Stimulated activated CD8-positive, alpha-beta memory T cell treated with anti-CD3 and anti-CD28 coated beads, Interleukin-15, amount 100 ng/mL, for 4 hours (primary cell): ENCODE measurements at places on chromosomes 11 and 22.

DNA sequence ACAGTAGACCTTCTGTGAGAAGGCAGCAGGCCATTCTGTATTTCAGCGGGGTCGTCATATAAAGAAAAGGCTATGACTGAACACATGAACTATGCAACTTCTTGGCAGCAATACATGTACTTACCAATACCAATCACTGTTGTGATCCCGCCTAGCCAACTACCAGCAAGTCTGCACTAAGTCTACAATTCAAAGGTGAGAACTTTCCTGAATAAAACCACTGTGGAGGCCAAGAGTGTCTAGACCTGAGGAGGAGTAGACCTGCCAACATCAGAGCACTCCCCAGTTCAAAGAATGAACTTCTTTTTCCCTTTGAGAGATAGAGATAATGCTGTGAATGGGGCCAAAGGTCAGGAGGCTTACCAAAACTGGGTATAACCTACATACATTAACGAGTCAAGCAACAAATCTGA is 108.2 kb downstream of the SIK3 start:
- no peak for DNase-seq

DNA sequence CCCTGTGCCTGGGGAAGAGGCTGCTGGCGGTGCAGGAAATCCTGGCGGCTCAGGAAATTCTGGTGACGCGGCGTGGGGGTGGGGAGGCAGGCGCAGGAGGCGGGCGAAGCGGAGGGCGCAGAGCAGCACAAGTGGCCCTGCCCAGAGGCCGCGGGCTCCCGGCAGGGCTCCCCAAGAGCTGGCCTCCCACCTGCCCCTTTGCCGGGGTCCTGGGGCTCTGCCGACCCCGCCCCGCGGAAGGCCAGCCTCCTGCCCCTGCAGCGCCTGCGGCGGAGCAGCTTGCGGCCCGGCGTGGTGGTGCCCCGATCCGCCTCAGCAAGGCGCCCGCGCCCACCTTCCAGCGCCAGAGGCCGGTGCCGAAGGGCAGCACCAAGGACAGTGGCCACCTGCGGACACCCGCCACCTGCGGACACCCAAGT is 100.2 kb upstream of the OR4C13 start:
- DNase-seq: no peak

DNA sequence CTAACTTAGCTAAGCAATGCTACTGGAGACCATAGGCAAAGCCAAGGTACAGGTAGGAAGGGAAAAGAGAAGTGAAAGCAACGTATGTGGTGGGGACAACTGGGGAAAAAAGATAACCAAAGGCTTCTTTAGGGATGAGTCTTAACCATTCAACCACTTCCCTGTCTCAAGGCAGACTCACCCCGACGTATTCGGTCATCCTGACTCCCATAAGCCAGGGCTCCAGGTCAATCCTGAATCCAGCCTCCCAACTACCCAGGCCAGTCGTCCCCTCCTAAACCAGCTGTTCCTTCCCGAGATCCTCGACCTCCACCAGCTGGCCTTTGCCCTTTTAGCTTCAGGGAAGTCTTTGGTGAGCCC is 330 bp downstream of the ACP2 start:
- DNase-seq: no peak

GRCh38 chr11:35688023-35688422 is 25.4 kb downstream of the TRIM44 start:
- no peak for DNase-seq

GRCh38 chr11:122105044-122105758 is 10.8 kb downstream of the BLID start:
- no peak for DNase-seq

GRCh38 chr11:116750070-116750718 is 22.6 kb downstream of the BUD13 start:
- DNase-seq: no peak

DNA sequence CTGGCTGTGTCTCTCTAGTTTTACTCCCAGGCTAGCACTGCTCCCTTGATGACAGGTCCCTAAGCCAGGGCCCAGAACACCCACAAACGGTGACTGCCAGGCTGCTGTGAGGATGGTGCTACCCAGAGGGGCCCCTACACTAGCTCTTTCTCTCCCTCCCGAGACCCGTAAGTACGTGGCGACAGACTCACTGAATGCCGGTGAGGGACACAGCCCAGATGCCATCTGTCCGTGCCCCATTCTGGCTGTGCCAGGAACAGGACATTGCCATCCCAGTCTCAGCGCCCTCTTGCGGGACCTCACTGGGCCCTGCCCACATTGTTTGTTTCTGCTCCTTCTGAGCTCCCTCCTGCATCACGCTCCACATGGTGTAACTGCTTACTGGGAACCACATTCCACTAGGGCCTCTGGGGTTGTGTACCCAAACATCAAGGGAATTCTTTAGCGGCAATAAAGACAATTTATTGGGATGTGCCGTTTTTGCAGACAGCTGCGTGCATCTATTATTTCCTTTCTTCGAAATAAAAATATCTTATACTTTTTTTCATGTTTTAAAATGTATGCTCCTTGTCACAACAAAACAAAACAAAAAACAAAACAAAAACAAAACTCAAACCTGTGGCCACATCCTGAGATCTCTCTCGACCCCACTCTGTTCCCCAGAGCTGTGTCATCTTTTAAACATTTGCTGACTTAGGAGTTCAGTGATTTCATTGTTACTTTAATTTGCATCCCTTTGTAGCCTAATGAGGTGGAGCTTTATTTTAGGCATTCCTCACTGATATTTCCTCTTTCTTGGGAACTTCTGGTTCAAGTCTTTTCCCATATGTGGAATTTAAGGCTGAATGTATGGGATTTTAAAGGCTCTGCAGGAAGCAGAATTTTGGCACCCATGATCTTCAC is 4.4 kb upstream of the TPCN2 start:
- no peak for DNase-seq

- DNase-seq: no peak
Measured at GRCh38 chr22:36860821-36861659, at the start of gene NCF4. TSS of gene NCF4 (plus strand) at chr22:36861006. CDS start at chr22:36861172, 166 bp downstream.

- no peak for DNase-seq
Measured at GRCh38 chr22:46351131-46351735, 15.7 kb downstream of the TRMU start.

DNA sequence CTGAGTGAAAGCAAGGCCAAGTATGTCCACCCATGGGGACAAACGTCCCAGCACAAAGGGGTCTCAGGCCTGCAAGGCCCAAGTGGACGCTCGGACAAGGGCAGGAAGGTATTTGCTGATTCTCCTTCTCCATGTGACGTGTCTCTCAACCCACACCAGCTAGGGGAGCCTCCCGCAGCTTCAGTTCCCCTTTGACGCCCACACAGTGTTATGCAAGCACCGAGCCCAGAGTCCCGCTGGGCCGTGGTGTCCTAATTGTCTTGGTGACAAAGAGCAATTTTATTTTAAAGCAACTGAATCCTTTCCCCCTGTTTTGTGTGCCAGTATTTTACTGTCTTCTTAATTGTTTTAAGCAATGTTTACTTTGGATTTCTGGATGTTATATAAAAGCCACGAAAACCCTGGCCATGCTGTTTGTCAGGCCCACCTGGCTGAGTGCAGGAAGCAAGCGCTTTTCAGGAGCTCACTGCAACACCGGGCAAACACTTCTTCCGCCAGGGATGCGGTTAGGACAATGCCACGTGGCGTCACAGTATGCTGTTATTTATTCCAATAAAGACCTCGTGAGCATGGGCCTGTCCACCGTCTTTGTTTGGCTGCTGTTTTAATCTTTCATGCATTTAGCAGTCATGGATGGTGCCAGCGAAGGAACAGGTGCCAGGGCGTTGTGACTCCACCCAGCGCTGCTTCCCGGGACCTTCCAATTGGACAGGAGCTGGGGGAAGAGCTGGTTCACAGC is 8.2 kb upstream of the PARVG start:
- DNase-seq: no peak

GRCh38 chr22:38162881-38163843 is 18.5 kb downstream of the PLA2G6 start:
- DNase-seq: no peak

DNA sequence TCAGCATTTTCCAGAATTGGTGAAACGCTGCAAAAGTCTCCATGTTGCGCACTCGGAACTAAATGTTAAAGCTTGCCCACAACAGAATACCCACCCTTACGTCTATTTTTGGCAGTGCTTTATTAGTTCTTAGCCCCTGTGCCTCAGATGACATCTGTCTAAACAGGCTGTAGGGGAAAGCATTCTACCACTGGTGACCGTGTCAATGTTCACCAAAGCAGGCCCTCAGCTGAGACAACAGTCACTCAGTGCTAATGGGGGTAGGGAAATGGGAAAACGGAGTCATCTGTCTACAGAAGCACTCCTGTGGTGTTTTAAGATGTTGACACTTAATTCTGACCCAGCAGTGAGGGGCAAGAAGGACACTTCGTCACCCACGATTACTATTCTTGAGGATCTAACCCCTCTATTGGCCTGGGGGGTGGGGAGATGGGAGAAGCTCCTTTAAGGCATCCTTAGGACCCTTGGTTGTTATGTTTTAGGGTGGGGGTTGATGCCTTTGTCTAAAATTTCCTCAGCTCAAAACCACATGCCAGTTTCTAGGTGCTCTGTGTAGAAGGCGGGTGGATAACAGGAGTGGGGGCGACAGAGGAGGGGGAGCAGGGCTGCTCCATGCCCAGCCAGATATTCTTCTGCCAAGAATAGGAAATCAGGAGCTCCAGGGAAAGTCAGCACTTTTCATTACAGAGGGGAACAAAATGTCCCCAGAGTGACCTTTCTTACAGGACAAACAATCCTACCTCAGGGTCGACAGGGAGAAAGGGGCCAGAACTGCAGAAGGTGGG is 15.6 kb upstream of the MFRP start:
- DNase-seq: no peak

DNA sequence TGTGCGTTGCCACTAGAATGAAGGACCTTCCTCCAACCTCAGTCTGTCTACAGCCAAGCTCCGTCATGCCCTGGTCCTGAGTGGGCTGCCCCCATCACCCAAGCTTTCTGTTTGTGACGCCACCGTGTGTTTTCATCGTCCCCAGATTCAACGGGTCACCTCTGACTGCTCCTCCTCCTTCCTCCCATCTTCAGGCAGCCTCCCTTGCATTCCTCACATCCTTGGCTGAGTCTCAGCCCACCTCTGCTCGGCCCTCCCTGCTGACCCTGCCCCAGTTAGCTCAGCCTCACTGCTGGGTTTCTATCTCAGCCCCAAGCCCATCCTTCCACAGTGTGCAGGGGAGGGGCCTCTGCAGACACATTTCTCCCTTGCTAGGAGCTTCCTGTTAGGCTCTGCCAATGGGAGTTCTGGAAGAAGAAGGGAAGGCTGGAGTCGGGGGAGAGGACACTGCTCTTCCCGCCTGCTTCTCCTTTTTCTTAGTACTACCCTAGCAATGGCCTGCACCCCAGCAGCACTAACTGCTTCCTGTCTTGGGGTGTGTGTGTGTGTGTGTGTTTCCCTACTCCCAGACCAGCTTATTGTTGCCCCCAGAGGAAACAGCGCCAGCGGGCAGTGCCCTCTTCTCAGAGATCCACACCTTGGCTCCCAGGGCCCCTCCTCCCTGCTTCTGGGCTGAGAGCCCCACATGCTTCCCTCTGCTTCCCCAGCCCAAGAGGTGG is 5.2 kb downstream of the IFT27 start:
- no peak for DNase-seq

- DNase-seq: no peak
Measured at GRCh38 chr11:102468616-102469195, 16.1 kb upstream of the TMEM123 start.

GRCh38 chr22:19810381-19811201 is 44.1 kb downstream of the GNB1L start:
- DNase-seq: no peak

DNA sequence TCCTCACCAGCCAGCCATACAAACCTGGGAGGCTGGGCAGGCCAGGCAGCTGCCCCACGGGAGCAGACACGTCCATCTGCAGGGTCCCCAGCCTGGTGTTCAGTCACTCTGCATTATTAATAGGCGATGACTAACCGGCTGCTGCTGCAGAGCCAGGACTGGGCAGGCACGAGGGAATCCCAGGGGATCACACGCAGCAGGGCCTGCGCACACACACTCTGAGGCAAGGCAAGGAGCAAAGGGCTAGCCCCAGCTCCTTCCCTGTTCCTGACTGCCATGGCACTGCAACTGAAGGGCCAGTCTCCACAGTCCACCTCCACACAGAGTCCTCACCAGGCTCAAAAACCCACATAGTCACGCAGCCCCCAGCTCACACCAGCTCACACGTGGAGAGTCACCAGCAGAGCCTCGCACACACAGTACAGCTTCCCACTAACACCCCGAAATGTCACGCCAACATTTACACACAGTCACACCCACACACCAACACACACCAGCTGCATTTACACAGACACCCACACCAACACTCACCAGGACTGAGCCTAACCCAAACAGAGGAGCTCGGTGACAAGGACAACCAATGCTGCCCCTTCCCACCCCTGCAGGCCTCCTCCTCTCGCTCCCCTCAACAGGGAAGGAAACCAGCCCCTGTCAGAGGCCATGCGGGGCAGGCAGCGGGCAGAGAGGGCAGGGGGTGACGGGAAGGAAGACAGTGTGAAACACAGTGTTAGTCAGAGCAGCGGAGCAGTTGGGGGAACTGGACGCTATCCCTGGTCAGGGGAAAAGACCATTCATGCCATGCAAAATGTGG is 47.3 kb downstream of the NRXN2 start:
- DNase-seq: no peak

DNA sequence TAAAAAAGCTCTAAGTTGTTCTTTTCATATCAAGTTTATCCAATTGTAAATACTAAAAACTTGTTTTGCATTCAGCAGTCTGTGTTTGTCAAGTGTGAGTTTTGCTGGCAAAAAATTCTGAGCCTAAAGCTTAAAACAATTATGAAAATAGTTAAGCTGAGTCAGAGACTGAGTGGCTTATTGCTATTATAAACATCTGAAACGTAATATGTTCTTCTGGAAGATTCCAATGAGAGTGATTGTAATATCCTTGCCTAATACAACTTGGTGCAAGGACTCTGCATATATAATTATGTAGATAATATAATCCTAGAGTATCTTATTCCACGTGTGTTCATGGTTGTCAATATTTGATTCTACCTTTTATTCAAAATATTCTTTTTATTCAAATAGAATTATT is 14.1 kb upstream of the NUP50 start:
- DNase-seq: no peak
